ENCODE measurements at places on chromosomes 2 and 18.

- DNase-seq: no peak
Observed at GRCh38 chr2:177056481-177056929, 156.1 kb upstream of the HNRNPA3 start.

- no peak for DNase-seq
Observed at GRCh38 chr18:35777039-35777438, 195.4 kb upstream of the RMP24 start.

GRCh38 chr2:183729380-183729779 is 605.1 kb downstream of the NUP35 start:
- no peak for DNase-seq

DNA sequence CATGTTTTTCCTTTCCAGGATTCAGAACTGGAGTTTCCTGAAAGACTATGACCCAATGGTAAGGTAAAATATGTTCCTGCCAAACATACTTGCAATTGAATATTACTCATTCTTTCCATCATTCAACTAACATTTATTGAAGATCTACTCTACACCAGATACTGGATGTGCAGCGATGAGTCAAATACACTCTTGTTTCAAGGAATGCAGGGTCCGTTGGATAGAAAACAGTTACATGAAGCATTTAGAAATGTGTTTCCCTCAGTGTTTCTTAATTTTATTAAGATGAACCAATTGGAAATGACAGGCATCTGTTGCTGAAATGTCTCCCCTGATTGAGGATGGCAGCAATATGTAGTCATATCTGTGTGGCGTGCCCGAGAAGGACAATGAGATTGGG is 14.8 kb upstream of the SLC66A3 start:
- no peak for DNase-seq

- DNase-seq: no peak
Observed at GRCh38 chr2:17662723-17663122, 90.9 kb downstream of the SMC6 start.

- DNase-seq: no peak
Observed at GRCh38 chr2:132468821-132469675, 52.4 kb downstream of the GPR39 start.

GRCh38 chr2:52532956-52533355 is 1234.6 kb upstream of the CHAC2 start:
- no peak for DNase-seq

DNA sequence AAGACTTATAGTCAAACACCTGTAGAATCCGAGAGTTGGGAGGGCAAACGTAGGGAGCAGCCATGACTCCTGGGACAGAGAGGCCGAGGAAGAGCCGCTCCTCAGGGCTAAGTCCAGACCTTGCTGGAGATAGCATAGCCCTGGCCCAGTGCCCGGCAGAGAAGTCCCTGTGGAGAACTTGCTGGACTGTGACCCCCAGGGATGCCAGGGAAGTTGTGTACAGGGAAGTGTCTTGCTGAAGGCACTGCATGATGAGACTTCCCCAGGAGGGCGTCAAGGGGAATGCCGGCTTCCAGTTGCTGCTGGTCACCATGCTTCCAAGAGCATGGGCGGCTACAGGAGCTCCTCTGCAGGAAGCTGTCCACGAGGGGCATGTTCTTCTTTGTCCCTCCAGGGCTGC is 8.6 kb upstream of the CNDP1 start:
- no peak for DNase-seq

GRCh38 chr18:6103741-6104140 is 208.4 kb upstream of the TMEM200C start:
- no peak for DNase-seq

- no peak for DNase-seq
Observed at GRCh38 chr2:216259081-216259480, 113.2 kb downstream of the MARCHF4 start.

DNA sequence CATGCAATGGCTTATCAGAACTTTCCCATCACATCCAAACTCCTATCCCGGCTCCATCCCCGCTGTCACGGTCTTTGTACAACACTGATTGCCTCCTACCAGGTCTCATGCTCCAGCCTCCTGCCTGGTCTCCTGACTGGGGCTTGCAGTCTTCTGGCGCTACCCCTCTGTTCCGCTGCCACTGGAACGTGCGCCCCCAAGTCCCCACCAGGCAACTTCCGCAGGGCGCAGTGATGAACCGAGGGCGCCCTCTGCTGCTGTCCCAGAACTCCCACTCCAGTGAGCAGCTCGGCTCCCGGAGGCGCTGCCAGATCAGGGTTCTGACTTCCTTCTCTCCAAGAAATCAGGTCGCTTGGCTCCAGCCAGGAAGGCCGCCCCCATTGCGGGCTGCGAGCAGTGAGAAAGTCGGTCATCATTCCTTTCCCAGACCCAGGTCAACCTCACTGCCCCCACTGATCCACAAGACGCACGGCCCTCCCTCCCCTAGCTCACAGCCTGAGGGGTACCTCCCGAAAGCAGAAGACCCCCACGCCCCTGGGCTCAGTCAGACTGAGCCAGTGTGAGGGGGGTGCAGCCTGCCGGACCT is 43.9 kb upstream of the RAB11FIP5 start:
- no peak for DNase-seq

GRCh38 chr2:8174641-8175257 is 507.1 kb upstream of the ID2 start:
- no peak for DNase-seq

GRCh38 chr2:105321875-105322646 is 7.5 kb downstream of the TGFBRAP1 start:
- no peak for DNase-seq

DNA sequence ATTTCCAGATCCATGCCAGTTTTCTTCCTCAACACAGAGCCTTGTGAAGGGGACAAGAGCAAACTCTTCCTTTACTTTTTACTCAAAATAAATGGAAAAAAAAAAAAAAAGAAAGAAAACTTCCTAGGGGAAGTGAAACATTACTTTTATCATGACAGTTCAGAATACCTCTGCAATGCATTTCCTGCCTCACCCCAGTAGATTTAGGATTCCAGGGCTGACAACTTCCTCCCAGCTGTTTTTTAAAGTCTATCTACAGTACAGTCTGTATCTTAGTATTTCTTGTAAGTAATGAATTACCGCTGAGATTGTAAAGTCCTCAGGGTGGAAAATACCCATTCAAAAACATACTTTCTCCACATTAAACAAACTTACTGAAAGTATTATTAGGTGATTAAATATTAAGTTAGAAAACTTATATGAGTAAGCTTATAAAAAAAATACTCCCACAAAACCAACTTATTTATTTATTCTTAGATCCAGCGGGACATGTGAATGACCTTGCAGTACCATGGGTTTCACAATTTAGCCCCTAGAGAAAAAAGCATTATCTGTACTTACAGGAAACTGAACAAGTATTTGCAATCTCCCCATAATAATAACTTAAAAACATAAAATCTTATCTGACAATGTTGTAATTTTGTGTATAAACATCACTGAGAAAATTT is 117.7 kb downstream of the RBMS1 start:
- no peak for DNase-seq

GRCh38 chr2:106193690-106193976 is 468 bp downstream of the UXS1 start:
- DNase-seq: no peak

Data from NCI-H187 (cell line).